Posterior vena cava (tissue), 2 donors: ENCODE measurements at places on chromosomes 6 and 20. TPM values are rescaled to one million over a fixed set of nuclear protein-coding genes. Genes with fewer than 3 reads are reported as not detected.

Gene LRRC73
- total RNA-seq = 0.90 TPM

Gene OR2H2
- not detected for total RNA-seq

Gene FOXP4
- 16.8 TPM for total RNA-seq

Gene RUNX2
- 0.83 TPM for total RNA-seq

Gene BCKDHB
- 15.7 TPM for total RNA-seq

Gene C6orf58
- not detected for total RNA-seq

Gene PRL
- not detected for total RNA-seq

Gene SMOC2
- 176 TPM for total RNA-seq

Gene SAPCD1
- total RNA-seq = not detected

- peak; percentile 87 for DNase-seq
These were observed 62.1 kb downstream of the FOXO3 start for GRCh38 chr6:108622641-108623298.

GRCh38 chr20:23477223-23477622 lies 13.7 kb upstream of the CST8 start:
- no peak for DNase-seq

- no peak for DNase-seq
These were observed 2.2 kb upstream of the COL9A3 start for GRCh38 chr20:62814709-62815065.

DNA sequence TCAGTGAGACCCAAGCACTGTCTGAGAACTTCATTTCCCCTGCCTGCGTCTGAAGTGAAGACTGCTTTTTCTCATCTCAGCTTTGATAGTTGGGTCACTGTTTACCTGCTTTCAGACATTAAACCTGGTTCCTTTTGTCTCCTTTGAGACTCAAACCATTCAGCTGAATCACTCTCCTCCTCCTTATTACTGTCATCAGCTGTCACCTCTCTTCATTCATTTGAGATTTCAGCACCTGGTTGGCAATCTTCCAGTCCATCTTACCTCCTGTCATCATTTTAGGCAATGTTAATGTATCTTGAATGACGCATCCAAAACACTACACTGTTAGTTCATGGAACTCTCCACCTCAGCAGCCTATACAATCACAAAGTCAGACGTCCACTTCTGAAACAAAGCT lies 34.3 kb upstream of the SOX4 start:
- no peak for DNase-seq

GRCh38 chr20:62427172-62428001 lies at the start of gene RBBP8NL:
Gene RBBP8NL, minus strand, starts transcription at chr20:62427539. Its CDS starts 7,892 bp downstream, at chr20:62419647.
- no peak for DNase-seq

GRCh38 chr6:105793130-105793529 lies 293.0 kb upstream of the PRDM1 start:
- DNase-seq = no peak

GRCh38 chr6:39170860-39171259 lies 55.9 kb upstream of the SAYSD1 start:
- no peak for DNase-seq

GRCh38 chr6:91562955-91563354 lies 976.1 kb upstream of the MAP3K7 start:
- no peak for DNase-seq

DNA sequence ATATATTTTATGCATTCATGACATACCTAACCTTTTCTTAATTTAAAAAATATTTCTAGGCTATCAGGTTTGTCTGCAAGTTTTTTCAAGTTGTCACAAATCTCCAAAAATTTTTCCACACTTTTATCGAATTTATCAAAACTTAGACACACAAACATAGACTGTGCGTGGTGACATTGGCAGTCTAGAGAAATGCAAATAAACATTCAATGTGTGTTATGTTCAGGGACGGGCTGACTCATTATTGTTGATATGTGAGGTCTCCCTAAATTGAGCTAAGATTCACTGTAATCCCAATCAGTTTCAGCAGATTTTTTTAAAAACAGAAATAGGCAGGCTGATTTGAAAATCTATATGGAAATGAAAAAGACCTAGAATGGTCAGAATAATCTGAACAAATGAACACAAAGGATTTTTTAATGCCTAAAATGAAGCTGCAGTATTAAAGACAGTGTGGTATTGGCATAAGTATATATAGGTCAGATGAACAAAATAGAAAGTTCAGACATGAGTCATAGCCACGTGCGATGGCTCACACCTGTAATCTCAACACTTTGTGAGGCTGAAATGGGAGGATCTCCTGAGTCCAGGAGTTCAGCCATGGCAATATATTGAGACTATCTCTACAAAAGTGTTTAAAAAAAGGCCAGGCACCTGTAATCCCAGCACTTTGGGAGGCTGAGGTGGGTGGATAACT lies 19.2 kb downstream of the BLTP3A start:
- DNase-seq = no peak

GRCh38 chr6:169451065-169451838 lies 197.6 kb upstream of the THBS2 start:
- no peak for DNase-seq

- DNase-seq = no peak
These were observed 102.7 kb downstream of the TSHZ2 start for GRCh38 chr20:53074811-53075314.

DNA sequence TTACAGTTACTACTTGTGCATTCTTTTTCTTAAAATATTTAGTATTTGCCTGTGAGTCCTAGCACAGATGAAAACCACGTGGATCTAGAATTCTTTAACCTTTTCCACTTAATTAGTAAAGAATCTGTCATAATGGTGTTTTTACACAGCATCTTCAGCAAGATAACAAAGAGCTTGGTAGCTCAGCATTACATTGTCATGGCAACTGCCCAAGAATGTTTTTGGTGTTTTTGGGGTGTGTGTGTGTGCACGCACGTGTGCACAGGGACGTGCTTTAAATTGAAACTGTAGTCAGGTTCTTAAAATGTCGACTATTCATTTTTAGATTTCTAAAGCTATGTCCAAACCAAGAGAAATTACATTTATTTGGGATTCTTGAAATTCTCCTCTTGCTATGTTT lies 108.0 kb downstream of the FIG4 start:
- no peak for DNase-seq

DNA sequence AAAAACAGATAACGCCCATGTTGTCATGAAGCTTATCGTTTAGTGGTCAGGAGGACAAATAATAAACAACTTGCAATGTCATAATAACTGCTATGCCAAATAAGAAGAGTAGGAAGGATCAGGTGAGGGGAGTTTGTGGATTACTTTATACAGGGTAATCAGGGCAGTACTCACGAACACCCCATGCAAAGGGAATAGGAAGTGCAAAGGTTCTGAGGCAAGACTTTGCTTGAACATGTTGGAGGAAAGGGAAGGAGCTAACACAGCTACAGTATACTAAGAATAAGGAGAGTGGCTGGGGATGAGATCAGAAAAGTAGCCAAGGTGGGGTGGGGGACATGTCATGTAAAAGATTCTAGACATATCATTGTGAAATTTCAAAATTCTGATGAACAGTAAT lies 292.0 kb upstream of the RUNX2 start:
- no peak for DNase-seq

DNA sequence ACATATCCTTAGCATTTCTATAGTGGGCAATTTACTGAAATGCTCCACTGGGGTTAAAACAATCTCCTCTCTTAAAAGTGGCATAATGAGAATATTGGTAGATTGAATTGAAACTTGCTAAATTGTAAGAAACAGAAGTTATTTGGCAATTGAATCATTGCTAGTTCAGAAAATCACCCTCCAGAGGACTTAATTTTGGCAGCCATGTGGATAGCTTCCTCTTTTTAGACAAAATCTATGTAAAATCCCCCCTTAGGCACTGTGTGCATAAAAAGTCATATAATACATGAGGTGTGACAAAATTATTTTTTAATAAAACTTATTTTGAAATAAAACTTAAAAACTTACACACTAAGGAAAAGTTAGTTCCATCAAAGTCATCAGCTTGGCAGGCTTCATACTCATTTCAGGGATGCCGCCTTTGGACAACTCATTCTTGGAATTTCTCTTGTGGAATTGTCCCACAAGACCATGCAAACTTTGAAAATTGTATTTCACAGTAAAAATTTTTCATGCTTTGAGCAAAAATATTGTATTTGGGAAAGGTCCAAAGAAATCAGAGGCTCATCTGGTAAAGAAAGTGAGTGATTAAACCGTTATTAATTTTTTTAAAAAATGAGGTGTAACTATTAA lies 473.0 kb downstream of the BCKDHB start:
- DNase-seq = no peak

- DNase-seq = no peak
These were observed 127.2 kb downstream of the MTHFD1L start for GRCh38 chr6:150992703-150993102.

GRCh38 chr6:129908356-129908755 lies 47.2 kb upstream of the TMEM244 start:
- no peak for DNase-seq

DNA sequence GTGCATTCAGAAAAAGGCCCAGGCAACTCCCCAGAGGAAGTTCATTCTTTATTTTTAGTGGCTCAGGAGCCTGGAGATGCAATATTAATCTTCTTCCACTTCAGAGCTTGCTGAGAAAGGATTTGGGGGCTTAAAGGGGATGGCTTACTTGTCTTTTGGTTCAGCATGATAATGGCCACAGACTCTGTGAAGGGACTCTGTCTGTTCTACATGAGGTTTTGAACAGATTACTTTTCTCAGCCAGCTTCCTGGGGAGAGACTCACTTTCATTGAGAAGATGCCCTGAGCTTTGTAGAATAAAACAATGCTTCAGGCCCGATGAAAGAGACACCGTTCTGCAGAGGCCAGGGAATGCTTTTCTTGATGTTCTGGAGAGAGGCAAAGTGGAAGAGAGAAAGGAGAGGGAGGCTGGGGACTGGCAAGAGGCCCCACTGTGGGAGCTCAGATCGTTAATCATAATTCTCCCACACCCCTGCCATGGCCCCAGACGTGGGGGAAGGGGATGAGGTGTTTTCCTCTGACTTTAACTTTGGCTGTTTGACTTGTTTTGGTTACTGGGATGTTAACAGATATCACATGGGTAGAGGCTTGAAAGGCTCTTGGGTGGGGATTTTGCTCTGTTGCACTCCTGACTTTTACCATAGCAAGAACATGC lies 19.1 kb downstream of the SCP2D1 start:
- no peak for DNase-seq

DNA sequence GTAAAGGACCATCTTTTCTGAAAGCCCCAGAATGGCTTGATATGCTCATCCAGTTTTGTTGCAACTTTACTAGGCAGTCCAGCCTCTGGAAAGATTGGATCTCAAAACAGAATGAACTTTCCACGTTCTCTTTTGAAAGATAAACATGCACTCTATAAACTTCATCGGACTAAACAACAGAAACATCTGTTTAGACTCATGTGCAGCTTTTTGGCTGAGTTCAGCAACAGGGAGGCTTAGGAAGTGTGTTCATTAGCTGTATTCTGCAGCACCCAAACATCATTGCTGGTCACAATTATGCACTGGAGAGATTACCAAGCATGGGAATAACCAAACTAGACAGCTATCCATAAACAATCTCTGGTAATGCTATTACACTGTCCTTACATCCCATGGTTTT lies 180.5 kb downstream of the TENT5A start:
- DNase-seq = no peak

GRCh38 chr6:98973571-98973970 lies 25.8 kb upstream of the FBXL4 start:
- DNase-seq = no peak

DNA sequence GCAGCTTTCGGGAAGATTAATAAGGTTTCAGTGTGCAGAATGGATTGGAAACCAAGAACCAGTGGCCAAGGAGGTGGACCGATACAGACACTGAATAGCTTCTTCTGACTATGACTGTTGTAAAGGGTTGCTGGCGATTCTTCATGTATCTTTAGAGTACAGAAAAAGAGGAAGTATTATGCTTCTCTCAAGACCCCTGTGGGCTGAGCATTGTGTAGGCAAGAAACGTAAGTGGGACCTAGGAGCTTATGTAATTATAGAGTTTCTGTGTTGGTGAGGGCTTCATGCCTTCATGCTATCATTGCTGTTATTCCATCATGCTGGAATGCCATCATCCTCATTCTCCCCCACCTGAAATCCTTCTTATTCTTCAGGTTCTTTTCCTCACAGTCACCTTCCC lies 105.4 kb upstream of the AKIRIN2 start:
- DNase-seq = no peak

GRCh38 chr6:9398767-9399373 lies 963.5 kb upstream of the SLC35B3 start:
- DNase-seq = peak; percentile 77

DNA sequence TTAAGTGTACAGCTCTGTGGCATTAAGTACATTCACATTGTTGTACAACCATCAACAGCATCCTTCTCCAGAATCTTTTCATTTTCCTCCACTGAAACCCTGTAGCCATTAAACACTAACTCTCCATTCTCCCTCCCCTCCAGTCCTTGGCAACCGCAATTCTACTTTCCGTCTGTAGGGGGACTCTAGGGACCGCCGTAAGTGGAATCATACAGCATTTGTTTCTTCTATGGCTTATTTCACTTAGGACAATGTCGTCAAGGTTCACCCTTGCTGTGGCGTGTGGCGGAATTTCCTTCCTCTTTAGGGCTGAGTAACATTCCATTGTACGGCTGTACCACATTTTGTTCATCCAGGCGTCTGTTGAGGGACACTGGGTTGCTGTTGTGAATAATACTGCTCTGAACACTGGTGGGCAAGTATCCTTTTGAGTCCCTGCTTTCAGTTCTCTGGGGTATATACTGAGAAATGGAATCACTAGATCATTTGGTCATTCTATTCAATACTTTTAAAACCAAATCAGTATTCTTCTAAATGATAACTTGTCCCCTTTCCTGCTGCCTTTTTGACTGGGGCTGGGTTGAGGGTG lies 50.7 kb downstream of the PPP1R3G start:
- DNase-seq = no peak

DNA sequence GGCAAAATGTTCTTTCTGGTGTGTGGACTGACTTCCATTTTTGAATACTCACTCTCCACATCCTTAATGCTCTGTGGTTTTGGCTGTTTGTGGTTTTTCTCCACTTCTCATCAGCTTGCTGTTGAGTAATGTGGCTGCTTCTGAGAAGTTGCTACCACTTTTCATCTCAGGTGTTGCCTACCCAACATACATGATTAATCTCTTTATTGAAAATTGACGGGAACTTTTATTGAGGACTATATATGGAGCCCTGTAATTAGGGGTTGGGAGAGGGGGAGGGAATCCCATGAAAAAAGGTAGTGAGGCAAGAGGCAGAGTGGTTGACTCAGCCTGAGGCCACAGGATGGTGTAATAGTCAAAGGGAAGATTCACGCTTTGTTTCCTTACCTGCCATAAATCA lies 17.6 kb downstream of the IL22RA2 start:
- DNase-seq = no peak

GRCh38 chr20:59134182-59134581 lies 29.4 kb upstream of the ZNF831 start:
- DNase-seq = no peak

DNA sequence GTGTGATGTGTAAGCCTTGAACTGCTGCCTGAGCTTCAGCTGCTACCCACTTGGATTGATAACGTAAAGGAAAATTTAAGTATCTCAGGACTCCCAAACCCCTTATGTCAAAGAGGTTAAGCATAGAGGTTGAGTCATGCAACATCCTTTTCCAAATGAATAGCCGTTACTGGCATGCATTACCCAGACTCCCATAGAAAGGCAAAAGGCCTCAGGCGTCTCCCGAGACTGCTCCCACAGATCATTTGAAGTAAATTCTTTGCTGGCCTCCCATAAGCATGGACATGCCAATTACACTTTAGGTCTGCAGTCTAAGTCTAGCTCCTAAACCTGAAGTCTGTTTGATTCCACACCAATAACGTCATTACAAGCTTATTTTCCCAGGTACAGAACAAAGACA lies 14.7 kb downstream of the IPCEF1 start:
- DNase-seq = no peak
